ENCODE measurements at places on chromosomes 13 and 19.

DNA sequence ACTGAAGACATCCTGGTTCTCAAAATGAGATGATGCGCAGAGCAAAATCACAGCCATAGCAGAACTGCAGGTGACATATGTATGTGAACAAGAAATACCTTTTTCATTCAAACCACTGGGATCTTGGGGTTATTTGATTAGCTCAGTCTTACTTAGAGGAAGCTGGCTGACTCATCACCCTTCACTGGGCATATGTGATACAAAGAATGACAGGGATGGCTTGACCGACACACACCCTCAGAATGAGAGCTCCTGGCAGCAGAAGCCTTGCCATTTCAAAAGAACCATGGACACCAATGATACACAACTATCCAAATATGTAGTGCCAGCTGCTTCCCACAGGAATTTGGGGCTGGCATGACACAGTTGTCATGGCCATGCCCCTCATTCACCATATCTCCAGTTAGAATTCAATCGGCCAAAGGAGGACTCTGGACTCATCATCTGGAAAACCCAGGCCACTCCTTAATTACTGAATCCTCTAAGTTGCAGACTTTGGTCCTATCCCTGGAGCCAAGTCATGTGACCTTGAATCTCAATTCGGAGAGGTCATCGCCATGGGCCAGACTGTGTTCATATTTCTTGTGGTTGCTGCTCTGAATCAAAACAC lies 115.8 kb downstream of the KATNAL1 start:
- no peak for DNase-seq

DNA sequence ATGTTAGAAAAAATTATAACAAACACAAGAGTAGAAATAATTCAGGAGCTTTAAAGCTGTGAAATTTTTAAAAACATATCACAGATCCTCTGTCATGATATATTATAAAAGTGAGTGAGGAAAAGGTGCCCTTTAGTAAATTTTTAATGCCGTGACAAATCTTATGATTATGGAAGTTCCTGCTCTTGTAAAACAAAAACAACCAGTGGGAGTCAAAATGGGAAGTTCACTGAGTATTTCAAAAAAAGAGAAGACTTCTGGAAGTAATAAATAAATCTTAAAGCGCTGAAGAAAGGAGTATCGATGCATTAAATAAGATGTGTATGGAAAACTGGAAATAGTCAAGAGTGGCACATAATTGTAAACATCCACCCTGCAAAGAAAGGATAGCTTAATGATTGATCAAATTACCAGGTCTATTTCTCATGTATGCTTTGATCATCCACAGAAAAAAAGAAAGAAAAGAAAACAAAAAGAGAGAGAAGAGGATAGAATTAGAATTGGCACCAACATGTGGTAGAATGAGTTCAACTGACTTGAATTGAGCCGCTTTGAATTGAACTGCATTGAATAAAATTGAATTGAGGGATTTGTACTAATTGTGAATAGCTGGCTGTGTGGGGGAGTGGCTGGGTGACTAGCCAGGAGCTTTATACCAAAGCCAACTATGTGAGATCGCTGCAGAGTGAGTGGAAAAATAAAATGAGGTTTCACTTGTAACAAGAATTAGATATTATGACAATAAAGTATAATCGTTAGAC lies 647.6 kb upstream of the SPRY2 start:
- DNase-seq = no peak

DNA sequence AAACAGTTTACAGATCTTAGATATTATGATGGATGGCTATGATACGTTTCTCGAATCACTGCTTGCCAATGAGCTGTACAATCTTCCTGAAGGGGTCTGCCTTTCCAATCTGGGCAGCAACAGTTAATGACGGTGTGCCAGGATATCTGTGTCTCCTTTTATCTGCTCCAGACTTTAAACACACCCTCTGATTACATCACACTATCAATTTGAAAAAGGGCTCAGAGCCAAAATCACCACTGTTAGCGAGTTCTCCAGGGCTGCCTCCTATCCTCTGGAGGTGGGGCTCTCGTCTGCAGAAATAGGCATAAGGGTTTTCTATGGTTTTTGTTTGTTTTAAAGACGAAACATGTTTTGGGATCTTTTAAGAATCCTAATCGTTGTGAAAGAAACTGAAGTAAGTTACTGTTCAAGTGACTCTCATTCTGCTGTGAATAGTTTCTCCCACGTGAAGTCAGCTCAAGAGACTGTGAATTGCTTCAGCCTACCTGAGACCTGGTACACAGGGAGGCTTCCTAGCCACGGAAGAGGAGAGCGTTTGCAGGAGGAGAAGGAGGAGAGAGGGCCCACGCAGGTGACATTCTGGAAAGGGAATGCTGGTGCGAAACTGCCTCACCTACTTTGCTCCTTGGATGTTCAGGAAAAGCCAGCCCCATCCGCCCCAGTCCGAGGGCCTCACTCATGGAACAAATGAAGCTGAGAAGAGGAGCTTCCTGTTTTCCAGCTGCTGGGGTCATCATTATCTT lies 15.2 kb upstream of the GJA3 start:
- no peak for DNase-seq

- DNase-seq = no peak
These were observed 94.2 kb downstream of the ZDHHC20 start for GRCh38 chr13:21364916-21365315.
